ENCODE measurements at places on chromosomes 5 and 9.

GRCh38 chr5:83973925-83974815, 253.5 kb upstream of the HAPLN1 start:
- peak; percentile 33 for DNase-seq

DNA sequence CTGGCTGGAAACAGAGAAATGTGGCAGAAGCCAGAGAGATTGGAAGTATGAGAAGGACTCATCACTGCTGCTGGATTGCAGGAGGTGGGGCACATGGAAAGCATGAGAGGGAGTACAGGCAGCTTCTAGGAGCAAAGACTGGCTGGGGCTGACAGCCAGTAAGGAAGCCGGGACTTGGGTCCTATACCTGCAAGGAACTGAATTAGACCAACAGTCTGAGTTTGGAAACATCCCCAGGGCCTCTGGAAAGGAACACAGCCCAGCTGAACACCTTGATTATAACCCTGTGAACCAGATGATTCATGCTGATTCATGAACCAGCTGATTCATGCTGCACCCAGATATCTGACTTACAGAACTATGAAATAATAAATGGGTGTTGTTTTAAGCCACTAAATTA, 93.4 kb downstream of the OSTF1 start:
- DNase-seq, result peak; percentile 27

- DNase-seq, result no peak
Observed at GRCh38 chr9:18349530-18349929, 124.4 kb upstream of the ADAMTSL1 start.

DNA sequence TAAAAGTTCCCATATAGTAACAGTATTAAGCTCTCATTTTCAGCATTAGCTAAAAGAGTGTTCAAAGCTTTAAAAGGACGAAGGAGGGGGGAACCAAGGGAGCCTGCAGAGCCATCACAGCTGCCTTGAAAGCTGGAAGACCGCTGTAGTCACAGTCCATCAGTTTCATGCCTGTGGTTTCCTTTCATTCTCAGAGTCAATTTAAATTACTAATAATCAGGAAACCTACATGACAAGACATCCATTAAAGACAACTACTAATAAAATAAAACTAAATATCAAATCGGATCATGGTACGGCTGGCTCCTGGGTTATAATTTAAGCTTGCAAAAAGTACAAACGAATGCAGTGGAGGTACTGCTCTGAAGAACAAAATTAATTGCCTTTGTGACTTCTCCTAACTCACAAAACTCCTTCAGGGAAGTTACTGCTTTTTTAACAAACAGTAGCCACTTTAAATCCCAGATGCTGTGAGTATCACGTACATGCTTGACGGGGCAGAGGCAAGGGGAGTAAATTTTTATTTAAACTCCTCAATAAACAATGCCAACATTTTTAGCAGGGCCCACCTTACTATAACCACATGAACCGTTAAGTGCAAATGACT, 213.5 kb downstream of the DENND1A start:
- DNase-seq, result no peak

- no peak for DNase-seq
Observed at GRCh38 chr5:54691656-54692055, 174.1 kb downstream of the SNX18 start.

GRCh38 chr9:87062746-87063145, 115.4 kb upstream of the GAS1 start:
- DNase-seq, result no peak

DNA sequence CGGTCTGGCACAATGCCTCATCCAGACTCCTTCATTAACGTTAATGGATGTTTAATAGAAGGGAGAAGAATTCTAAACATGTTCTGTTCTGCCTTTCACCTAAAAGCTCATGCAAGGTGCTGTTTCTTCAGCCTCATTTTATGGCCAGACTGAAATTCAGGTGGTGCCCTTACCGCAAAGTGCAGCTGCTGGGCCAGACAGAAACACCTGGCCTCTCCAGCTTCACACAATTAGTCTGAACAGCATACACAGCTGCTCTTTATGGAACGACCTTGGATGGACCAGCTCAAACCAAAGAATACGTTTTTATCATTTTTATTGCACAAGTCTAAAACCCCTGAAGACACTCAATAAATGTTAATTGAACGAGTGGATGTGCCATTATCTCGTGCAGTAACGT, 4.6 kb downstream of the SNCAIP start:
- no peak for DNase-seq

DNA sequence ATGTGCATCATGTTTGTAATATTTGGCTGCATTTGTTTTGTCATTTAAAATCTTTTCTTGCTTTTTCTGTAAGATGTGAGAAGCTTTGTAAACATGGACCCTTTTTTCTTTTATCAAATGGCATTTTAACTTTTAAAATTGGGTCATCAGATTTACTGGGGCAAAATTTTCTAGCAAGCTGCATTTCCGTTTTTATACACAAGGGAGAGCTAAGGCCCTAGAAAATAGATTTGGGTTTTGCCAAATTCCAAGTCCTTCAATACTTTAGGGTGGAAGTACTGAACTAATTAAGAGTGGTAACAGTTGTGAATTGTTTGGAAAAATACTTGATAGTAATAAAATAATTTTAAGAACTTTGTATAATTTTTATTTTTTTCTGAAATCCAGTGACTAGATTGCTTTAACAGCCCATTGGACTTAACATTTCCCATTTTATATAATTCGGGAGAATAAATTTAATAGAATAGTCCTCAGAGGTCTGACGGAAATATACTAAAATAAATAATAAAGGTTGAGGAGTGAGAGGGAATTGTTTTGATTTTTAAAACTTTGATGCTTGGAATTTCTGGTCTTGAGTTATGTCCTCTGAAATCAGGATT, 117.4 kb downstream of the SMARCA2 start:
- DNase-seq, result peak; percentile 34

GRCh38 chr5:173592050-173592669, 24.3 kb downstream of the BOD1 start:
- DNase-seq, result peak; percentile 72

- no peak for DNase-seq
Observed at GRCh38 chr9:103941104-103941503, 153.0 kb upstream of the SMC2 start.

- no peak for DNase-seq
Observed at GRCh38 chr9:21549251-21549765, 67.2 kb upstream of the IFNE start.

- no peak for DNase-seq
Observed at GRCh38 chr5:125501396-125501795, 755.0 kb upstream of the ZNF608 start.

DNA sequence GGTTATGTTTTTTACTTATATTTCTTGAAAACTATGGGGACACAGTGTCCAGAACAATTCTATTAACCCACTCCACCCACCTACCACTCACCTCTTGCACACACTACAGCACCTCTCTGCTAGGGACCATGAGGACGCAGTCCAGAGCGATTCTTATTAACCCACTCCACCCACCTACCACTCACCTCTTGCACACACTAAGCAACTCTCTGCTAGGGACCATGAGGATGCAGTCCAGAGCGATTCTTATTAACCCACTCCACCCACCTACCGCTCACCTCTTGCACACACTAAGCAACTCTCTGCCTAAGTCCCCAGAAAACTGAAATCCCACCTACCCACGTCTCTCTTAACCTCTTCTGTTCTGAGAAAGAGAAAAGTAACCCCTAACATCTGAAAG, 2.2 kb upstream of the SHROOM1 start:
- no peak for DNase-seq

GRCh38 chr5:116872486-116872885, 297.9 kb upstream of the SEMA6A start:
- DNase-seq, result no peak

- DNase-seq, result no peak
Observed at GRCh38 chr5:36017622-36018021, 26.4 kb upstream of the UGT3A1 start.

DNA sequence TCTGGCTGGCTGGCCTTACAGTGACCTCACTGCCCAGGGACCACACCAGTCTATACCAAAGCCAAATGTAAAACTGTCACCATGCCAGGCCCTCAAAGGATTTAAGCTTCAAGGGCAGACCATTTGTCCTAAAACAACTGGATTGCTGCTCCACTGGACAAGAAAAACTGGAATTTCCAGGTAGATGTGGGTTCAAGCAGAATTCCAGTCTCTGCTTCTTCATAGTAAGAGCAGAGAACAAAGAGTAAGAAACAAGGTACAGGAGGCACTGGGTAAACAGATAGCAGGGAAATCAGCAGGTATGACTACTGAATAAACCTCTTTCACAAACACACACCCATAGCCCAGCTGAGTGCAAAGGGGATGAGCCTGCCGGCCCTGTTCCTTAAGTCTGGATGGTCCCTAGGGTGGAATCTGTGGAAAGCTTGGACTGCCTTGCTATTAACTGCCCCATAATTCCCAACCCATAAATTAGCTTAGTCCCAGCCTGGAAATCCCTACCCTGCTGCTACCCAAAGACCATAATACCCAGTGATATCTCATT, 5.5 kb downstream of the B4GALT1 start:
- DNase-seq, result no peak

- no peak for DNase-seq
Observed at GRCh38 chr5:79474367-79475151, 39.4 kb downstream of the HOMER1 start.

GRCh38 chr9:14180093-14180959, 133.6 kb downstream of the NFIB start:
- peak; percentile 6 for DNase-seq

- DNase-seq, result no peak
Observed at GRCh38 chr5:10418654-10419345, 22.9 kb upstream of the ROPN1L start.

GRCh38 chr5:71836084-71836483, 117.0 kb downstream of the CARTPT start:
- no peak for DNase-seq

DNA sequence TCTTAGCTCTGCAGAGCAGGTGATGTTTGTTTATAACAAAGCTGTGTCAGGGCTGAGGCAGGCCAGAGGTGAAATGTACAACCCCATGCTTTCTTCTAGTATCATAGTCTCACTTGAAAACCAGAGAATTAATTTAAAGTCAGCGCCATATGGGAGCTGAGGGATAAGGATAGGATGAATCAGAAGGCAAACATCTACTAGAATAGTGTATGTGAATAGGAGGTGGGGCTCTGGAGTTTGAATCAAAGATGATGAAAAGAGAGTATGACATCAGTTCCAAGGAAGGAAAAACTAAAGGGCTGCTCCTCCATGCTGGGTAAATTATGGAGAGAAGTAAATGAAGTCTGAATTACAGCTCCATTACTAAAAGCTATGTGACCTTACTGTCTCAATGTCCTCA, 441.5 kb downstream of the RASEF start:
- no peak for DNase-seq

DNA sequence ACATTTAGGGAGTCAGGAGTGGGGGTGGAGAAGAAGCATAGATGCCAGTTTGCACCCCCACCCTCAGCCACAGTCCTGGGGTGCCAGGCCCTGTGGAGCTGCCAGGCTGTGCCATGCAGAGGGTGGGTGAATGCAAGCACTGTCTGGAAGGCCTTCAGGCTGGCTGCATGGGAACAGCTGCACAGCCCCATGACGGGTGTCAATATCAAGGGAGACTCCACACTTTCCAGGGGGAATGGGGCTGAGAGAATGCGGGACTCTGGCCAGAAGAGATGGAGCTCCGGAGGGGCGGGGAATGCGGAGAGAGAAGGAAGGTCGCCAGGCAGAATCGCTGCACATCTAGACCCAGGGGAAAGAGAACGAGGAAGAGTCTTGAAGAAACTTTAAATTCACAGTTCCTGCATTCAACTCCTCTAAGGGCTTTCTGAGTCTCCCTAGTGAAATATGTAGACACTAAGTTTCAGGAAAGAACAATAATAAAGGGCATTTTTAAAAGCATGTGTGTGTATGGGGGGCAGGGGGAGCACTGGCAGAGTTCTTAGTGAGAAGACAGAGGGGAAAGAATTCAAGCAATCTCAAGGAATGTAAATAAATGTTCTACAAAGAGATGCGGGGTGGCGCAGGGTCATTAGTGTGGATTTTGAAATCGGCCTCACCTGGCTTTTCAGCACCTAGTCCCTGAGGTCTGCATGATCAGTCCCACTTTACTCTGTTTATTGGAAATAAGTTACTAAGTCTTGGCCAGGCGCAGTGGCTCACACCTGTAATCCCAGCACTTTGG, 59.1 kb downstream of the BOD1 start:
- DNase-seq, result no peak

GRCh38 chr5:143314099-143314498, 89.4 kb downstream of the NR3C1 start:
- no peak for DNase-seq

DNA sequence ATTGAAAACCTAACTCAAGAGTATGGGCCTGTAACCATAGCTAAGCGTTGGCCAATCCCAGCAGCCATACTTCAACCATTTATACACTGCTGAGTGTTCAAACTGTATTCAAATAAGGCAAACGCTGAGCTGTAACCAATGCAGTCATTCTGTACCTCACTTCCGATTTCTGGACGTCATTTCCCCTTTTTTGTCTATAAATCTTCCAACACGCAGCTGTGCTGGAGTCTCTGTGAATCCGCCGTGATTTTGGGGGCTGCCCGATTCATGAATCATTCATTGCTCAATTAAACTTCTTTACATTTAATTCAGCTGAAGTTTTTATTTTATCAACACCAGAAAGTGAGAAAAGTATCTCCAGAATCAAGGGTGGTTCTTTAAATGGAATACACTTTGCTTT, 31.7 kb downstream of the MTX3 start:
- no peak for DNase-seq

DNA sequence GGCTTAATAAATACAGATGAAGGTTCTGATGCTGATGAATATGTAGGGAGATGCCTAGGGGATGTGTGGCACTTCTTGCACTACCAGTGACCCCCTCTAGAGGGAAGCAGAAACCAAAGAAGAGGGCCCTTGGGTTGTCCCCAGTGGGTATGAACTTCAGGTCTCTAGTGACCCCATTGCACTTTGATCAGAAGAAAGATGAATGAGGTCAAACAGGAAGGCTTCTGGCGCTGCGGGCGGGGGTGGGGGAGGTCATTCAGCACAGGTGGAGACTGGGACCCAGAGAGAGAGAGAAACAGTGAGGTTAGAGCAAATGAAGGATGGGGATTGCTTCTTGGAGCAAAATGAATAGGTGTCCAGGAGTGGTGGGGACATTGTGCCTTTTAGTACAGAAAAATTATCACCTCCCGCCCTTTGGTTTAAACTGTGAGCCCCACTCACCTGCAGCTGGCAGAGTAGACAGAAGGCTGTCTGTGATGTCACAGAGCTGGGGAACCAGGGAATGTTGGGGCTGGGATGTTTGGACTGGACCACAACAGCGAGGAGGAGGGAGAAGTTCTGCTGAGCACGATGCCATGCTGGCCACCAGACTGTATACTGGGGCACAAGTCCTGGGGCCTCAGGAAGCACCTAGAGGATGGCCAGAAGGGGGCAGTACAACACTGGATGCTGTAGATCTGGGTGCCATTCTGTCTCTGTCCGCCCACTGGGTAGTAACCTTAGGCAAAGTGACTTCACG, at the start of gene TEX48:
Gene TEX48 (minus strand): TSS at position 599 of the 739 bp plus-strand sequence. CDS start 10,469 bp downstream, outside the sequence.
- peak; percentile 62 for DNase-seq

Data from OCI-M1 (cell line).